ENCODE measurements at places on chromosomes 5 and 9.

DNA sequence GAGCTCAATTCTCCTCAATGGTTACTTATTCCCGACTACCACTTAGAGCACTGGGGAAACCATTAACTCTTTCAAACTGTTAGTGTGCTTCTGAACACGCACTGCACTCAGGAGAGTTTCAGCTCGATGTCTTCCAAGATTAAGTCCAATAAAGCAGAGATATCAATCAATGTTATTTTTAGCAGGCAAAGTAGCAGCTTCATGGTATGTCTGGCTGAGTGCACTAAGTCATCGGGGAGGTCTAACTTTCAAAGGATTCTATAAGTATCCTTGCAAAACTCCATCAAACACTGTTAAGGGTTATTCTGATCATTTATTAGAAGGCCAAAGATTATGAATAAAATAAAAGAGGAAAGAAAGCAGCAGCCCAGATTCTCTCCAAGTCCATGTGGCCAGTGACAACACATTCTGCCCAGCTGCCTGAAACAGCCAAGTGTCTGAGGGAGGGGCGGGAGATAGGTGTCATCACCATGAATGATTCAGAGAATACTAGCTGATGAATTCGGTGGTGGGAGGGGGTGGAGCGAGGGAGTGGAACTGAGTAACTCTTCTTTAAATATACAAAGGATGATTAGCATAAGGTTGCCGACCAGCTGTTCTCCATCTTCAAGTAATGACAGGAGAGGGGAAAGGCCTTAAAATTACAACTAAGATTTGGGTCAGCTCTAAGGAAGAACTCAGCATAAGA, 21.3 kb downstream of the NREP start:
- DNase-seq, result no peak
- H3K36me3 ChIP-seq, result peaks cover 4% of the 10 kb centered on the region
- no peak overlapping the region for H3K4me3 ChIP-seq

DNA sequence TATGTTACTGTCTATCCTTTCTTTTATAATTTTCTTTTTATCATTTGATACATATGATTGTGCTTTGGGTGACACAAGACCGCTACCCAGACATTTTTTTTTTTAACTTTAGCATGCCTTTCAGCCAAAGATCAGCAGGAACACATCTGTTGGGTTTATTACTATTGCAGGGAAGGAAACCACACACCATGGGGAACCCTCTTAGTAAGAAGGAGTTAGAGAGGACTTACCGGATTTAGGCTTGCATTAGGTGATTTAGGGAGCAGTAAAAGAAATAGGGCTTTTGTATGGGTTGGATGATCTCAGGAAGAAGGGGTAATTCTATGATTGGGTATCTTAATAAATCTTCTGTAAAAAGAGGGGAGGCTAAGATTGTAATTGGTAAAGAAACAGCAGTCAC, 138.2 kb downstream of the SNX18 start:
- no peak overlapping the region for H3K4me3 ChIP-seq
- H3K4me1 ChIP-seq, result no peaks in the 10 kb centered on the region
- no peaks in the 10 kb centered on the region for H3K27me3 ChIP-seq
- no peaks in the 10 kb centered on the region for H3K36me3 ChIP-seq
- H3K27ac ChIP-seq, result no peak overlapping the region

GRCh38 chr5:91123901-91124300, 259.2 kb downstream of the ARRDC3 start:
- H3K27me3 ChIP-seq, result no peaks in the 10 kb centered on the region
- DNase-seq, result no peak
- H3K4me3 ChIP-seq, result no peak overlapping the region
- H3K36me3 ChIP-seq, result no peaks in the 10 kb centered on the region
- no peak overlapping the region for H3K27ac ChIP-seq

GRCh38 chr5:176545737-176546509, 3.2 kb upstream of the CDHR2 start:
- H3K27ac ChIP-seq, result no peak overlapping the region
- H3K4me3 ChIP-seq, result no peak overlapping the region
- no peaks in the 10 kb centered on the region for H3K36me3 ChIP-seq
- H3K4me1 ChIP-seq, result peaks cover 8% of the 10 kb centered on the region
- H3K27me3 ChIP-seq, result no peaks in the 10 kb centered on the region
- DNase-seq, result no peak

DNA sequence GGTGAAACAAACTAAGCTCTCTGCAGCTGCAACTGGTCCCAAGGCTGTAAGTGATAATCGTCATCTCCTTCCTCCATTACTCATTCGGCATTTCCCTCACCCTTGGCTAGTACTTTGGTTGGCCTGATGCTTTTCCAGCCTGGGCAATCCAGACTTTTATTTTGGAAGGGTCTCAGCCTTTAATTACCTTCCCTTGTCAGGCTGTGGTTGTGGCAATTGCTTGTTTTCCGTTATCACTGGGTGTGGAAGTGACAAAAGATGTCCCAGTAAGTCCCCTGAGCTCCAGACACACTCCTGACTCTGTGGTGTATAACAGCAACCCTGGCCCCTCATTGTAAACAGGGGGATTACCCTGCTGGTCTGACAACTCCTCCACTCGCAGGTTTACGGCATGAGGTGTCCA, 6.3 kb upstream of the FAF2 start:
- H3K27ac ChIP-seq, result no peak overlapping the region
- H3K4me1 ChIP-seq, result peaks cover 2% of the 10 kb centered on the region
- H3K4me3 ChIP-seq, result no peak overlapping the region
- no peaks in the 10 kb centered on the region for H3K27me3 ChIP-seq
- no peaks in the 10 kb centered on the region for H3K36me3 ChIP-seq

GRCh38 chr5:173486355-173487225, 129.9 kb downstream of the BOD1 start:
- H3K4me3 ChIP-seq, result no peak overlapping the region
- H3K27ac ChIP-seq, result no peak overlapping the region
- no peaks in the 10 kb centered on the region for H3K4me1 ChIP-seq
- DNase-seq, result no peak

DNA sequence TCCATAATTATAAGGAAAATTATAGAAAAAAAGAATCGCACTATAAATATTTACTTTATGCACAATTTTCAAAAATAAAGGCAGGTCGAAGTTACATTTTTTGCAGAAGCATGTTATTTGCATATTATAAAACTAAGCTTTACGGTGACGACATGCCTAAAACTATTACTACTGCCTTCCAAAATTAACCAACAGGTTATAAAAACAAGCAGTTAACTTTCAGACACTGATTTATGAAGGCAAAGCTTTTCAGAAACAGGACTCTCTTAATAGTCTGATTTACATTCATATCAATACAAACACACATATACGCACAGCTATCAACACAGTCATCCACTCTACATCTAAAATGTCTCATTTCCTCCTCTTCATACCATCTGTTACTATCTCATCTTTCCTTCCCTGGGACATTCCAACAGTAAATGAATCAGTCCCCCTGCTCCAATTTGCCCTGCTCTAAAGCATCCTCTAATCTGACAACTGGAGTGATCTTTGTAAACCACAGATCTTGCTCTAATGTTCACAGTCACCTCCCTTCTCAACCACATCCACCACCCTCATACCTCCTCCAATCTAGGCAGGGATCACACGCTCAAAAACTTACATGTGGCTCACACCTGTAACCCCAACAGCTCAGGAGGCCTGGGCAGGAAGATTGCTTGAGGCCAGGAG, 21.6 kb downstream of the FBXW11 start:
- H3K4me3 ChIP-seq, result no peak overlapping the region
- no peaks in the 10 kb centered on the region for H3K27me3 ChIP-seq
- H3K36me3 ChIP-seq, result no peaks in the 10 kb centered on the region
- H3K4me1 ChIP-seq, result peaks cover 10% of the 10 kb centered on the region
- no peak for DNase-seq
- H3K27ac ChIP-seq, result no peak overlapping the region

DNA sequence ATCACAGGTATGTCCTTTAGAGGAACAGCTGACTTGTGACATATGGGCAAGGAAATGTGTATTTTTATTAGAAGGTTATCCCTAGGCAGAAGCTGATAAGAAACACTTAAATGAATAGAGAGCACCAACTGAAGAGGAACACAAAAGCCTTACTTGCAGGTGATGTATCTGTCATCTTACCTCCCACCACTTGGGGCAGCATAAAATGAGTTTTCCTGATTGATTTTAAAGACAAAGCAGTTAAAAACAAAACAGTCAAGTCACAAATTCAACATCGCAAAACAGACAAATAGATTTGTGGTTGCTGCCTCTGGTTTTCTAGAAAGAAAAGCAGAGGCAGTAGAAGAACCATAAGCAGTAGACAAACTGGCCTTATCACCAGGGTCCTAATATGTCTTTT, 302.4 kb upstream of the ZNF462 start:
- no peak for DNase-seq
- no peaks in the 10 kb centered on the region for H3K27me3 ChIP-seq
- H3K4me1 ChIP-seq, result no peaks in the 10 kb centered on the region
- no peak overlapping the region for H3K4me3 ChIP-seq
- no peaks in the 10 kb centered on the region for H3K36me3 ChIP-seq

DNA sequence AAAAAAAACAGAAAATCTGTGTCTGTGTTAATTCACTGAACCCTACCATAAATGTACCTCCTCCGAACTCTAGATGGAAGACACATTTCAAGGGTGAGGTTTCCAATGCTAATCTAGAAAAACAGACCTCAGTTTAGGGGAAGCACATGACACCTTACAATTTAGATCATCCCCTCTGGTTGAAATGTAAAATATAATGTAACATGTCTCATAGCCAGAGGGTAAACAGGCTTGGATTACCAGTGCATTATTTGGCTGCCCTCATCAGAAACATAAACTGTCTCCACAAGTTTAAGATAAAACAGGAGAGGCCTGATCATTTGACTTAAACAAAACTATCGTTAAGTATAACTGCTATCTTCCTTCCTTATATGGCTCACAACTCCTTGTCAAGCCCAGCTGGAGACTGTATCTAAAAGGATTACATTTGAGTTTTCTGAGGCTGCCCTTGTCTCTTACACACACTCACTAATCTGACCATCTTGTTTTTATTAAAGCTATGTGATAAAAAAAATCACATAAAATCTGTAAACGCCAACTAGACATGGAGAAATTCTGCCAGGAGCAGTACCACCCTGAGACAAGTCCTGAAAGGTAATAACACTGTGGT, 105.7 kb downstream of the LURAP1L start:
- H3K27ac ChIP-seq, result no peak overlapping the region
- H3K27me3 ChIP-seq, result no peaks in the 10 kb centered on the region
- no peak for DNase-seq
- H3K4me1 ChIP-seq, result no peaks in the 10 kb centered on the region
- H3K36me3 ChIP-seq, result no peaks in the 10 kb centered on the region
- no peak overlapping the region for H3K4me3 ChIP-seq

Data from iPS DF 6.9 (cell line).